ENCODE measurements at places on chromosomes 6 and 20.

- no peak for DNase-seq
Observed at GRCh38 chr6:131003488-131004386, 59.3 kb downstream of the EPB41L2 start.

DNA sequence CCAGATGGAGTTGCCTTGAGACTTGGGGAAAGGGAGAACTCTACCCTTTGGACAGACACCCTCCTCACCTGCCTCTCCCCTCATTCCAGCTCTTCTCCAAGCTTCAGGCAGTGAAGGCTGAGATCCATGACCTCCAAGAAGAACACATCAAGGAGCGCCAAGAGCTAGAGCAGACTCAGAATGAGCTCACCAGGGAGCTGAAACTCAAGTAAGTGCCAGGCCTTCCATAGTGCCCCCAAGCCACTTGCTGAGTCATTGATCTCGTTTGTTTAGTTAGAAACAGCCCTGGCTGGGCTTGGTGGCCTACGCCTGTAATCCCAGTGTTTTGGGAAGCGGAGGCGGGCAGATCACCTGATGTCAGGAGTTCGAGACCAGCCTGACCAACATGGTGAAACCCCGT is 39.2 kb downstream of the KIF3B start:
- DNase-seq = no peak

- no peak for DNase-seq
Observed at GRCh38 chr6:39657355-39658135, 67.7 kb downstream of the KIF6 start.

DNA sequence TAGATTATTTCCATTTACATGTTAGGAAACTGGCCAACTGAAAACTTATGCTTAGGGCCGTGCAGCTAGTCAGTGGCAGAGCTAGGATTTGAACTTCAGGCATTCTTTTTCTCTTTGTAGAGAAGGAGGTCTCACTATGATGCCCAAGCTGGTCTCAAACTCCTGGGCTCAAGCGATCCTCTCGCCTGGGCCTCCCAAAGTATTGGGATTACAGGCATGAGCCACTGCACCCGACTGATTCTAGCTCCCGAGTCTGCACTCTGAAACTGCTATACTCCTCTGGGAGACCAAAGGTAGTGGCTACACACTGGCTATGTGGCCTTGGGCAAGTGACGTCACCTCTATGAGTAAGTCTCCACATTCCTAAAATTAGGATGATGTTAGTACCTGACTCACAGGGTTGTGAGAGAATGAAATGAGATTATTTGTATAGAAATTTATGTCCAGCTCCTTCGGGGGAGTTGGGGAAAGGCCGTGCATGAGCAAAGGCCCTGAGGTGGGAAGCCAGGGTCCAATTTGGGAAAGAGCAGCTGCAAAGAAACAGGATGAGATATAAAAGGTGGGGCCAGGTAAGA is 6.4 kb downstream of the PLTP start:
- no peak for DNase-seq

GRCh38 chr20:52047811-52048764 is 143.5 kb downstream of the ZFP64 start:
- DNase-seq = no peak
